ENCODE measurements at places on chromosomes 2 and 18.

GRCh38 chr2:60947056-60947455 lies 65.7 kb downstream of the REL start:
- DNase-seq: no peak

GRCh38 chr2:170237572-170238120 lies 59.7 kb downstream of the MYO3B start:
- DNase-seq: no peak

DNA sequence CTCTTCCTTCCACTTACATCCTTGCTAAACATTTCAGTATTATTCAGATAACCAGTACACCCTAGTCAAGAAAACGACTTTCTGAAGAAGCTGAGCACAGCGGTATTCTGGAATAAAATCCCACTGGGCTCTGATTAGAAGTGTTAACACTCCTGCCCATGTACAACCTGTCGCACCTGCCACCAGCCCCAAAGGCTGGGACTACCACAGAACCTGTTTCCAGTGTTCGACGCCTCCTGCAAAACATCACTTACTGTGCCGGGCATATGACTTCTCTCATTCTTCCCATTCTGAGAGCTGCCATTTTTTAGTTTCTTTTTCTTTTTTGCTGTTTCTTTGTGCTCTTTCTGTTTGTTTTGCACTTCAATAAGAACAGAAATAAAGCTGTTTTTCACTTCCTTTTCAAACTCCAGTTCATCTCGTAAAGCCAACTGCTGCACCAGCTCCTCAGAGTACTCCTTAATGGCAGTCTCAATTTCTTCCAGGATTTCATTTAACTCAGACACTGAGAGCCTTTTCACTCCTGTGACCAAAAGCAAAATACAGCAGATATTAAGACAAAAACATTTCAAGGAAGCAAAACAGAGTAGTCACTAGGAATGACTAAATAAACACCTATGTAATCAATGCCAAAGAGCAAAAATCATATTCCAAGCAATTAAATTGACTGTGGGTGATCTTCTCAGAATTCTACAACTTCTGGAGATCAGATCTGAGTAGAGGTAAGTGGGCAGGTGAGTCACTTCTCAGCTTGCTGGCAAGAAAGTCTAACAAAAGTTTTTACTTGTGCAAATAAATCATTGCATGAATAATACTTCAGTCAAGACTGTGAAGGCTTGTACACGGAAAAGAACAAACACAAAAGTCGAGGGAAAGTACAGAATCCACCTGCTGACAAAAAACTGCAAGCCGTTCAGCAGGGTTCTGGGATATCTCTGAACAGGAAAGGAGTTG lies 19.3 kb downstream of the FEZ2 start:
- DNase-seq: no peak

DNA sequence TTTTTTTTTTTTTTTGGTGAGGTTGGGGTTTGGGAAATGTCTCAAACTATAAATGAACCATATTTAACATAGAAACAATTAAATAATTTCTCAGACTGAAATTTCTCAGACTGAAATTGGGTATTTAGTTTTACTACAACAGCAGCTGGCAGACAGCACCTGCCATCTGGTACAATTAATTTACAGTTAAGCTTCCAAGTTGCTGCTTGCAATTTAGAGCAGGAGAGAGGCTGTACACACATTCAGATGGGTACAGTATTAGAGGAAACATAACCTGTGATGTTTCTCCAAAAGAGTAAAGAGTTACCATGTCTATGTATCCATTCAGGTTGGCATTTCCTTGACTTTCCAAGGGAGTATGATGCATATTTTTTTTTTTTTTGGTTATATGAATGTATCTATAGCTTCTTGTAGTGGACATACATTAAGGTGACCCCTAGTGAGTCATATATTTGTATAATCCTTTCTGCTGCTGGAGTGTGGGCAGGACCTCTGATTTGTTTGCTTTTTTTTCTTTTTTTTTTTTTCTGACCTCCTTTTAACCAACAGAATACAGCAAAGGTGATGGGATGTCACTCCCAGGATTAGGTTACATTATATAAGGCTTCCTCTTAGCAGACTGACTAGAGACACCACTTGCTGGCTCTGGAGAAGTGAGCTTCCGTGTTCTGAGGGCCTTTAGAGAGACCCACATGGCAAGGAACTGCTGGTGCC lies 201.7 kb downstream of the PTH2R start:
- no peak for DNase-seq

GRCh38 chr2:198162276-198162675 lies 357.9 kb downstream of the PLCL1 start:
- DNase-seq: no peak

GRCh38 chr2:101972621-101973434 lies 18.9 kb upstream of the IL1R2 start:
- DNase-seq: no peak

DNA sequence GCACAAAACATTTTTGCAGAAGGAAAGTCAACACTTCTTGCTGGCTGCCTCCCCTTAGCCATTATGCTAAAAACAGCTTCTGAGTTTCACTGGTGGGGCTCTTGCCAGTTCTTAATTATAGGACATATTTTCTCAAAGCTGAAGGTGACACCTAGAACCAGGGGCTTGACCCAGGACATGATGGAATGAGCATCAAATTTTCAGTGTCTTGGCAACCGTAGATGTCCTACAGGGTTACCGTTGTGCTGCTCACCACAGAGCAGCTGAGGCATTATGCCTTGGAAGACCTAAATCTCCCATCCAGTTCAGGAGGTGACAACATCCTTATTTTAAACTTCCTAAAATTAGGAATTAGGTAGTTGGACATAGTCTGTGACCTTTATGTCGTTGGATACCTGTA lies 46.7 kb downstream of the TMEM185B start:
- DNase-seq: no peak

DNA sequence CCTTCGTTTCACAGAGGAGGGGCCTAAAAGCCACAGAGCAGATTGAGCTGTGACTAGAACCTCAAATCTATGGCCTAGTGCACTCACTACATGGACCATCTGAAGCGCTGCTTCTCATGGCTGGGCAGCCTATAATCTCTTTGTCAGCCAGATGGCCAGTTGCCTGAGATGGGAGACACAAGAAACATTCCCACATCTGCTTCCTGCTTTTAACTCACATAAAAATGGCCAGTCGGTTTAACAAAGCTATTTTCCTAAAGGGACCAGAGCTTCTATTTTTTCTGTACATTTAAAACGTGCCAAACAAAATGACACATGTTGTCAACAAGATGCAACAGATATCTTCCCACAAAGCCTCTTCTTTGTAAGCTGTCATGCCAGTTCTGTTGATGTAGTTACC lies 173.8 kb downstream of the GFPT1 start:
- DNase-seq: no peak

GRCh38 chr2:219497495-219498279 lies 1.0 kb upstream of the GMPPA start:
- no peak for DNase-seq

DNA sequence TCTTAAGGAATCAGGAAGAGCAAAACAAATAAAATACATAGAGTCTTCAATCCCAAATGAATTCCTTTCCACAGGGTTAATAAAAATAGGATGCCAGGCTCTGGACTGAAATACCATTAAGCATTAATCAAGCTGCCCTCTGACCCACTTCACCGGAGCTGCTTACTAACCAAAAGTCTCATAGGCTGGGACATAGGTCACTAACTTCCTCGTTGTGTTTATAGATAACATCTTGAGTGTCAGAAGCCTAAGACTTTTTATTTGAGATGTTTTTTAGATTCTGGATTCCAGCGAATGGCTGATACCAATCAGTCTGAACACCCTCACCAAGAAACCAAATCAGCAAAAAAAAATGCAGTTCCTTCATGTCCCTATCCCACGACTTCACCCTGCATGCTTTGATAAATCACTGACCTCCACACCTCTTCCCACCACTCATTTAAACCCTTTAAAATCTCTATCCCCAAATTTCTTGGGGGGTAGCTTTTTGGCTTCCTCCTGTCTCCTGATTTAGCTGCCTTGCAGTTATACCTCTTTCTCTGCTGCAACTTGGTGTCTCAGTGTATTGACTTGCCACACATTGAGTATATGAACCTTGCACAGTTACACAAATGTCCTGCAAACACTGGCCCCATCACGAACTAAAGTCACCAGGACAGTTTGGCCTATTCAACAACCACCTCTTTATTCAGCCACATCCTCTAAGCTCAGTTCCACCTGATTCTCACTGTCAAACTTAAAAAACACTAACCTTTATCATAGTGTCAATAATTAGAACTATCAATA lies 399.3 kb downstream of the METTL4 start:
- DNase-seq: no peak

DNA sequence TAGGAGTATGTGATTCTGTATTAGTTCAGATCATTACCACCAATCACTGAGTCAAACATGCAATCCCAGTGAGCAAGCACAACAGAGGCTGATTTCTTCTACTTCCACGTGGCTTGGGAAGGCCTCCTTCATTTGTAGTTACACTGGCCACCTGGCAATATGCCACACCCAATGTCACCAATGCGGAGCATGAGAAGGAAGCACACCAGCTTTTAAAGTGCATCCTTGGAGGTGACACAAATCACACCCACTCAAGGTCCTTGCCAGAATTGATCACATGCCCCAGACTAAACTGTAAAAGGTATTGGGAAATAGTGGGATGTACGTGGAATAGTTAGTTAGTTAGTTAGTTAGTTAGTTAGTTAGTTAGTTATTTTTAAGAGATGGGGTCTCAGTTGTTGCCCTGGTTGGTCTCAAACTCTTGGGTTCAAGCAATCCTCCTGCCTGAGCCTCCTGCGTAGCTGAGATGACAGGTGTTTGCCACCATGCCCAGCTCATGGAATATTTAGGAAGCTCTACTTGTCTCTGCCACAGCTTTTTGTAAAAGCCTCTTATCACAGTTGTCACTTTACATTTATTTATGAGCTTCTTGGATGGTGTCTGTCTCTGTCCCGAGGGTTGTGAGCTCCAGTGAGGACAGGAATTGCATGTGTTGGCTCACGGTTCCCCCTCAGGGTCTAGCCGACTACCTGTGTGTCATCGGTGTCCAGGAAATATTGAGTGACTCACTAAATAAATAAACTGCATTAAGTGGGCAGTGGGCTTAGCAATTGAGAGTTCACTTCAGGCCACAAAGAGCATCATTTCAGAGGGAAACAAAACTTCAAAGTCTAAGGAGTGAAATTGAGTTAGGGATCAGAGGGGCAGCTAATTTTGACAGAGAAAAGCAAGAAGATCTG lies 28.1 kb upstream of the CAB39 start:
- DNase-seq: no peak

DNA sequence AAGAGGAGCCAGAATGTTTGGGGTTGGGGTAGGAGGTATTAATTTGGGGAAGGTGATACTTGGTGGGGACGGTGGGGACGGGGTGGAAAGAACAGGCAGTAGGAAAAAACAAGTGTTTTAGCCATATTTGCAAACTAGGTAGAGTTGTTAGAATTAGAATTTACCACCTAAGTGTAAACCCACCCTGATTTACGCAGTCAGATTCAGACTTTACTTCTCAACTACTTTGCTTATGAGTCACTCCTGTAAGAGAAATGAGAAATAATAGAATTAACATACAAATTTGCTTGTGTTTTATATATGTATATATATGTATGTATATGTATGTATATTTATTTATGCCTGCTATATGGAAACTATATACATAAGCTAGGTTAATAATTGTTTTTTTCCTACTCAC lies 1168.2 kb upstream of the ZEB2 start:
- no peak for DNase-seq

DNA sequence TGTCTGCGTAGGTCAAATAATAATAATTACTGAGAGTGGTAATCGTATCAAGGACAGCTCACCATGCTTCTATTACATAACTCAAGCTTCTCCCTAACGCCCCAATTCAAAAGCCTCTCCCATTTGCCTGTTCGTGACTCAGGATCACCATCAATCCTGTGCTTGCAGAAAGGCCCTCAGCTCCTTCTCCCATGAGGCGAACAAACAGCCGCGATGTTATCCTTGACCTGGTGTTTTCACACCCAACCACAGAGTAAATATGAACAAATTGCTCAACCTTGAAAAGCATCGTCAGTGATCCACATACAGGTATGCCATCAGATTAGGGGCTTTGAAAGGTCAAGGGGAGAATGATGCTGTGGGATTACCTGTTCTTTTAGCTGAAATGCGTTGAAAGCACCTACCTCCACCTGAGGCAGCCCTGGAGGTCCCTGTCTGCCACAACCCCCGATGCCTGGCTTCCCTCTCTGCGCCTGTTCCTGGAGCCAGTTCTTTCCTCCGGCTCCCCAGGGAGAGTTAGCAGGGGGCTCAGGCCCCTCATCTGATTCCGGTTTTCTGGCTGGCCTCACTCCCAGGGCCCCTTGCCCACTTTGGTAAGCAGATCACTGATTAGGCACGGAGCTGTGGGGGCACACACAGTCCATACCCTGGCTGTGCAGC lies 39.1 kb upstream of the ODC1 start:
- no peak for DNase-seq

DNA sequence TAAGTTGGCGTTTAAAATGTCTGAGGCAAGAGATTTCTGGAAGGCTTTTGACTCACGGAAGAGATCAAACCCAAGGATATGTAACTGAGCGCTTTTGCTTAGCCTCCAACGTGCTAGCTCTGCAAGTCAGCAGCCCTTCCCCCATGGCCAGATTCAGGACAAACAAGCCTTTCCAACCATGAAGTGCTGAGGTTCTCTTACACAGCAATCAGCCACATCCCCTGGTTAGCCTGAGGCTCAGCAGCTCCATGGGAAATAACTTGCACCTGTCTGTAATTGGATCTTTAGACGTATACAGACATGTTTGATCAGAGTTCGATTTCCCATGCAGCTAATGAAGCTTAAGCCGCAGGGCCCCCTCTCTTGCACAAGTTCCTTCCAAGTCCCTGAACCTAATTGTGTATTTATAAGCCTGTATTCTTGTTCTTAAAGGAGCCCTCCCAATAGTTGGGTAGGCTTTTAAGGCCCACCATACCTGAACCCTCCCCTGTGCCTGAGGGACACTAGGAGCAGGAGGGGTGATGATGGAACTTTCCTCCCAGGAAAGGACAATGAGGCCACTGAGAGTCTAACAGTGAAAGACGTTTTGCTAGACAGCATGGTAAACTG lies 2.1 kb upstream of the TMEM131 start:
- no peak for DNase-seq

DNA sequence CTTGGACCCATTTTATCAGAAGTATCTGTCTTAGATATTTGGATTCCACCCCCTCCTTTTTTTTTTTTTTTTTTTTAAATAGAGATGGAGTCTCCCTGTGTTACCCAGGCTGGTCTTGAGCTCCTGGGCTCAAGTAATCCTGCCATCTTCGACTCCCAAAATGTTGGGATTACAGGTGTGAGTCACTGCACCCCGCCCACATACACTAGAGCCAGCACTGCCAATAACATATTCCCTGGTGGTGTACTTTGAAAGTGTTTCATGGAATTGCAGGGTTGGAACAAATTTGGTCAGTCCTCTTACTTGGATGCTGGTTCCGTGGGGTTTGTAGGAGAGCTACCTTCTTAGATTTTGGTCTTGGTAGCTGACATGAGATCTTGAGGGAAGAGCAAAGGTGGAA lies 15.0 kb downstream of the PDCL3 start:
- no peak for DNase-seq

DNA sequence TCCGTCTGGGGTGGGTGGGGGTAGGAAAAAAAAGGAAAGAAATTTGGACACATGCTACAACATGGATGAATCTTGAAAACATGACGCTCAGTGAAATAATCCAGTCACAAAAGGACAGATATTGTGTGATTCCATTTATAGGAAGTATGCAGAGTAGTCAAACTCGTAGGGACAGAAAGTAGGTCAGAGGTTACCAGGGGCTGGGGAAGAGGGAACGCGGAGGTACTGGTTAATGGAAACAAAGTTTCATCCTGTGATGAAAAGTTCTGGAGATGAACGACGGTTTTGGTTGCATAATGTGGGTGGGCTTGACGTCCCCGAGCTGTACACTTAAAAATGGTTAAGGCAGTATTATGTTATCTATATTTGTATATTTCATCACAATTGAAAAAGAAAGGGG lies 4.5 kb upstream of the SFTPB start:
- no peak for DNase-seq
